ENCODE measurements at places on chromosomes 6 and 20.
A peak's percentile ranks its signal among the peaks of the same experiment; 100 is the strongest.

- DNase-seq = no peak
Measured at GRCh38 chr6:124539096-124539495, 423.1 kb upstream of the RNF217 start.

- peak; percentile 25 for DNase-seq
Measured at GRCh38 chr6:143941852-143942627, 66.0 kb downstream of the PLAGL1 start.

DNA sequence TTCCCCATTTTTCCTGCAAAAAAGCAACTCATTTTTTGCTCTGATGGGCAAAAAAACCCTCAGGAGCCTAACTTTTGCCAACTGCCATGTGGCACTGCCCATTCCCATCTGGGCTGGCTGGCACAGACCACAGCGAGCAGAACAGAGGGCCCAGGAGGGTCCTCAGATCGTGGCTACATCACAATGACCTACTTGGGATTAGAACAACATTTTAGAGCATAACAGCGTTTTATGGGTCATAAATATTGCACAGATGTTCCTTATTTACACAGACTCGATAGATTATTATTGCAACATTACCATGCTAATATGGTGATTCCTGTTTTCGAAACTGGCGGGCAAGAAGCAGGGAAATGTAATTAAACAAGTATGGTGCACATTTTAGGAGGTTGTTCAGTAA lies 28.0 kb downstream of the PTPRT start:
- no peak for DNase-seq

GRCh38 chr6:147179809-147180208 lies 24.4 kb upstream of the STXBP5 start:
- no peak for DNase-seq

DNA sequence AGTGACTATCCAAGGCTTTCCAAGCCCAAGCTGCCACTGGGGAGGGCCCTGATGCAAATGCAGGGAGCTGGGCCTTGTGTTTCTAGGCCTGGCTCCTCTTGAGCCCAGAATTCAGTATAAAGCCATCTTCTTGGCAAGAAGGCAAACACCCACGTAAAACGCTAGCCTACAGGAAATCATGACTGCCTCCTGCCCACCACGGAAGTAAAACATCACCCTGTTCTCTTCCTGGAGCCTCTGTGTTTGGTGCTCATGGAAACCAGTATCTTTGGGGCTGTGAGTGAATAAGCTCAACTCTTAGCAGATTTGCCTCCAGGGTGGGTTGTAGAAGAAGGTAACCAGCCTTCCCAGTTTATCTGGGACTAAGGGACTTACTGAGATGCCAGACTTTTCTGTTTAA lies 271.0 kb downstream of the ZNF217 start:
- no peak for DNase-seq

DNA sequence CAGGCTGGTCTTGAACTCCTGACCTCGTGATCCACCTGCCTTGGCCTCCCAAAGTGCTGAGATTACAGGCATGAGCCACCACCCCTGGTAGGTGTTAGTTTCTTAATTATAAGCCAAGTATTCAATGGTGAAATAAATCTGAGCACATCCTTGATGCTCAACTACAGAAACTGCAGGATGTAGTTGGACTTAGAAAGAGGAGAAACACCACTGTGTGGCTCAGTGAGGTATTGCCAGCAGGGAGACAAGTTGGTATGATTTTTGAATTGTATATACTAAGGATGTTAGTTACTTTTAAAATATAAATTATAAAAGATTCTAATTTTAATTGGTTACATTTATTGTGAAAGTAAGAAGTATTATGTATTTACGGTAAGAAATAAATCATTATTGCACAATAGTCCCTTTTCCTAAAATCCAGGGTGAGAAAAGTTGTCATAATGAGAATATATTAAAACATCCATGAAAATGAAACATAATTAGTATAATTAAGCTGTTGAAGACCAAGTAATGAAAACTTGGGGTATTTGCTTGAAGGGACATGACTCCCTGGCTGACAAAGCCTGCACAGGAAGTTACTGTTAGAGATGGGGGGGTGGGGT lies 17.6 kb downstream of the SLC18B1 start:
- no peak for DNase-seq

DNA sequence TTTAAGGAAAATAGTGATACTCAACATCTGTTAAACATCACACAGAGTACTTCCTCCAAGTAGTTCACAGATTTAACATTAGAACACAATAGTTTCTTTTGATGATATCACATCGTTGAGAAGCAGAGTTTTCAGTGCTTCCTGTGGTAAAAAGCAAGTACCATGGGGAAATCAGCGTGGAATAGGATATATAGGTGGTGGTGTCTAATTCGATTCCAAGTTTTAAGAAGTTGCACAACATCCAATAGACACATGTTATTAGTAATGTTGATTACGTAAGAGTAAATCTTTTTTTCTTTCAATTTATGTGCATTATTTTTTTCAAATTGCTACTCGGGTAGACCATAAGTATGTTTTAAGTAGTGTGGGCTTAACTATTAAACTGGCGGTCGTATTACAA lies 360.7 kb downstream of the NKAIN2 start:
- no peak for DNase-seq

DNA sequence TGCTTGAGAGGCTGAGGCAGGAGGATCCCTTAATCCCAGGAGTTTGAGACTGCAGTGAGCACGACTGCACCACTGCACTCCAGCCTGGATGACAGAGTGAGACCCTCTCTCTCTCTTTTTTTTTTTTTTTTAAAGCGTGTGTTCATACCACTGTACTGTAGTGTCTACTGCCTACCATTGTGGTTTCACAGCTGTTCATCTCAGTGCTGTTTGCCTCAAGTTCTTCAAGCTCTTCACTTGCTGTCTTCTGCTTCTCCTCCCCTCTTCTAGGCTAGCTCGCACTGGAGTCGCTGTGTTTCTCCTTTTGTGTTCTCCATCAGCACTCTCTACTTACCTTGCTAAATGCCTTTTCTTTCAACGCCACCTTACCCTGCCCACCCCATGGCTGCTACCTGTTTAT lies 7.4 kb downstream of the FOXO3 start:
- no peak for DNase-seq

- no peak for DNase-seq
Measured at GRCh38 chr6:137097526-137097925, 52.8 kb upstream of the IL20RA start.

DNA sequence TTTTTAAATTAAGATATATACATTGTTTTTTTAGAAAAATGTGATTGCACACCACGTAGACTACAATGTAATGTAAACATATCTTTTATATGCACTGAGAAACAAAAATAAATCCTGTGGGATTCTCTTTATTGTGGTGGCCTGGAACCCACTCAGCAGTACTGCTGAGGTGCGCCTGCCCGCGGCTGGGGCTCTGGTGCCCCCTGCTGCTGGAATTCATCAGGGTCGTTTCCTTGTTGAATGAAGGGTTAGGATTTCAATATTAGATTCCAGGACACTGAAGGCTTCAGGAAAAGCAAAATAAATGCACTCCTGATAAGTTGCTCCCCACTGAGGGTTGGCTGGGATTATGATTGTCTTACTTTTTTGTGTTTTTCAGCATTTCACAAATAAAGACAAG lies 175.8 kb upstream of the GGTLC1 start:
- DNase-seq = no peak

GRCh38 chr6:136607204-136607931 lies 57.1 kb upstream of the MAP7 start:
- DNase-seq = peak; percentile 73

- no peak for DNase-seq
Measured at GRCh38 chr20:61253640-61254511, 1.8 kb downstream of the CDH4 start.

- DNase-seq = peak; percentile 36
Measured at GRCh38 chr20:64063389-64064144, 569 bp downstream of the TCEA2 start.

GRCh38 chr6:35804996-35805736 lies at the start of gene LHFPL5:
LHFPL5 (plus strand) TSS chr6:35805352; CDS start chr6:35805671, 319 bp downstream.
- peak; percentile 80 for DNase-seq

GRCh38 chr20:49705358-49705757 lies 8.3 kb downstream of the B4GALT5 start:
- DNase-seq = no peak

GRCh38 chr6:82924799-82925535 lies 140.7 kb downstream of the UBE3D start:
- DNase-seq = no peak

DNA sequence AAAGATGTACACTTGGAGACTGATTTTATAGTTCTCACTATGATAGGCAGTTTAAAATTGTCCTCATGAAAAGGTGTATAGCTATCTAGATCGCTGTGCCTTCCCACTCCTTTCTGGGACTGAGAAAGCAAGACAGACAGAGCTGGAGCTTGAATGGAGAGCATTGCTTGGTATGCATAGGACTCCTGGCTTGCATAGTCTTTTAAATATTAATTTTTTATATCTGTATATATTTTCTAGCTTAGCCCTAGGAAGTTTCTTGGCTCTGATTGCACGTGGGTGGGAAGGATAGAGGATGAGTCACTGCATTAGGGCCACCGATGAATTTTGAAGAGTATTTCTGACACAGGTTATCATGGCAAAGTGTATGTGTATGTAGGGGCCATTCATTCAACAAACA lies 150.0 kb upstream of the SPACA1 start:
- no peak for DNase-seq

- no peak for DNase-seq
Measured at GRCh38 chr6:164855281-164855680, 454.1 kb downstream of the C6orf118 start.

DNA sequence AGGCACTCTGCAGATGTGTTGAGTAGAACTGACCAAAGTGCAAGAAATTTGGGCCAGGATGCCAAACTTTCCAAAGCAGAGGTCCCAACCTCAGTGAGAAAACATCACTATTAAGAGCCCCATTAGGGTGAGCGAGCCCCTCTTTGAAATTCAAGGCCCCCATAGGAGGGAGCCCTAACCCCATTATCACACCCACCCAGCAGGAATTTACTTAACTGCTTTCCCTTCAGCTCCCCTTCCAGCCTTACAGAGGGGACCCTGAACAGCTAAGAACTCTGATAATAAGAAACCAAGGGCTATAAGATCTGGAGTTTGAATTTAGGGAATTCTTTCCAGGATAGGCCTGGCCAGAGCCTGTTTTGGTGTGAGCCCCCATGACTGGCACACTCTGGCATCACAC lies 130.6 kb downstream of the NFATC2 start:
- no peak for DNase-seq

DNA sequence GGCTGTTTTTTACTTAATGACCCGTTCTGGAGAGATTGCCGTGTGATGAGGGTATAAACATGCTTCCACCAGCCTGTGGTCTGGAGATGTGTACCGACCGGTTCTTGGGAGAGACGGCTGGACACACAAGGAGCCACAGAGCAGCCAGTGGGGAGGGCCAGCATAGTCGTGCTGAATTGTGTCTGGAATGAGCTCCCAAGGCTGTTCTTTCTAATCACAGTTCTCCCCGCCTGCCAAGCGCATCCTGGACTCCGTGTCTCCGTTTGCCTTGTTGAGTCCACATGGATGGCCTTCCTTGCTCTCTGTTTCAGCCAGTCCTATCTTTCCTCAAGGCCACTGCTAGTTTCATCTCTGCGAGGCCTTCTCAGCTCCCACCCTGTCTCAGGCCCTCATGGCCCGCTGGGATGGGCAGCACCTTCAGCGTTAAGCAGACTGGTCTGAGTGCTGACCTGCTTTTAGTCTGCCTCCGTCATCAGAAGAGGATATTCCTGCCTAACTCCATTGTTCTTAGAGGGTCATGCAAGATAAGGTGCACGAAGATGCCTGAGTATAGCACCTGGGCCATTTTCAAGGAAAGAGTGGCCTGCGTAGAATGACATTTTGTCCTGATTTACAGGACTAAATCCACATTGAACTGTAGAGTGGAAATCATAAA lies 20.6 kb downstream of the MANBAL start:
- no peak for DNase-seq

- no peak for DNase-seq
Measured at GRCh38 chr20:45266977-45267376, 12.6 kb upstream of the SLPI start.

DNA sequence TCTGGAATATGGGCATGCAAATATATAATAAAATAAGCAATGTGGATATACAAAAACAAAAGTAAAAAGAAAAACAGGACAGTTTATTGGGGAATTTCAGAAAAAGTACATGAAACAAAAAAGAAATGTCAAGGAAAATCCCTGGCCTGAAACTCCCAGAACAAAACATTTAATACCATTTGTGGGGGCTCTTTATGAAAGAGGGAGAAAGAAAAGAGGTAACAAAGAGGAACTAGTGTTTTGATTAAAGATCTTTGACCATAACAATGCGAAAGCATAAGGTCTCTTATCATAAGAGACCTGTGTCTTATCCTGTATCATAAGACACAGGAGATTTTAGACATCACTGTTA lies 88.6 kb upstream of the ARID1B start:
- no peak for DNase-seq

GRCh38 chr20:4026093-4026601 lies 10.8 kb upstream of the RNF24 start:
- DNase-seq = no peak

- DNase-seq = peak; percentile 30
Measured at GRCh38 chr20:49385465-49385864, 97.0 kb downstream of the KCNB1 start.

- no peak for DNase-seq
Measured at GRCh38 chr20:7924692-7925091, 15.6 kb downstream of the HAO1 start.

DNA sequence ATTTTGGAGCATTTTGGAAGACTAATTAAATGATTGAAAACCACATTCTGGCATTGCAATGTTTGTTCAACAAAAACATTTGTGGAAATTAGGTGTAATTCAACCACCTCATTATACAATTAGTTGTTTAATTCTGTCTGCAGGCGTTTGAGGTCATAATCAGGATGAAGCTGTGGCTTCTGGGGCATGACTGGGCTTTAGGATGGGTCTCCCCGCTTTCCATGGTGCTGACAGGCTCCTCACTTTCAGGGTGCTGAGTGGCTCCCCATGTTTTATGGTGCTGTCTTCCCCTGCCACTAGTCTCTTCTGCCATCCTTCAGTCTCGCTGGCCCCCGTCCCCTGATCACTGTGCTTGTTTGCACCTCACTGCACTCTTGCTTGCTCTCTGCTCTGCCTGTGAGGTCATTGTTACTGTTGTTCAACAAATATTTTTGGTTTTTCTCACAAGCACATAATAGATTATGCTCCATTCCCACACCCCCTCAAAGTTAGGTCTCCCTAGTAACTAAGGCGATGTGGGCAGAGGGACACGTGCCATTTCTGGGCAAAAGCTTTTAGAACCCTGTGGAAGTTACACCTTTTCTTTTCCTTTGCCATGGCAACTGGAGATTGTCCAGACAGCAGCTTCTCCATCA lies 25.4 kb upstream of the ZNF831 start:
- DNase-seq = no peak

Data from NCI-H345 (cell line).